ENCODE measurements at places on chromosomes 4 and X. TPM values are rescaled to one million over a fixed set of nuclear protein-coding genes. Genes with fewer than 3 reads are reported as not detected.

The MAGEB16 gene
- not detected for total RNA-seq

The GC gene
- total RNA-seq = not detected

The MAGEB1 gene
- total RNA-seq = not detected

The IL13RA2 gene
- total RNA-seq = not detected

The ZNF157 gene
- 0.05 TPM for total RNA-seq

The P2RY4 gene
- total RNA-seq = 0.06 TPM

Measured in A549 treated with Hydrocortisone at 1 μM for 4 hours (cell line).